ENCODE measurements at places on chromosomes 1 and 21.
A peak's percentile ranks its signal among the peaks of the same experiment; 100 is the strongest.

- DNase-seq: no peak
Observed at GRCh38 chr1:21647431-21648351, 21.5 kb downstream of the RAP1GAP start.

GRCh38 chr1:17618558-17619247, 79.2 kb downstream of the ARHGEF10L start:
- no peak for DNase-seq

- no peak for DNase-seq
Observed at GRCh38 chr1:200351826-200352549, 57.8 kb downstream of the ZNF281 start.

- DNase-seq: no peak
Observed at GRCh38 chr1:23577056-23578004, 18.0 kb upstream of the ID3 start.

DNA sequence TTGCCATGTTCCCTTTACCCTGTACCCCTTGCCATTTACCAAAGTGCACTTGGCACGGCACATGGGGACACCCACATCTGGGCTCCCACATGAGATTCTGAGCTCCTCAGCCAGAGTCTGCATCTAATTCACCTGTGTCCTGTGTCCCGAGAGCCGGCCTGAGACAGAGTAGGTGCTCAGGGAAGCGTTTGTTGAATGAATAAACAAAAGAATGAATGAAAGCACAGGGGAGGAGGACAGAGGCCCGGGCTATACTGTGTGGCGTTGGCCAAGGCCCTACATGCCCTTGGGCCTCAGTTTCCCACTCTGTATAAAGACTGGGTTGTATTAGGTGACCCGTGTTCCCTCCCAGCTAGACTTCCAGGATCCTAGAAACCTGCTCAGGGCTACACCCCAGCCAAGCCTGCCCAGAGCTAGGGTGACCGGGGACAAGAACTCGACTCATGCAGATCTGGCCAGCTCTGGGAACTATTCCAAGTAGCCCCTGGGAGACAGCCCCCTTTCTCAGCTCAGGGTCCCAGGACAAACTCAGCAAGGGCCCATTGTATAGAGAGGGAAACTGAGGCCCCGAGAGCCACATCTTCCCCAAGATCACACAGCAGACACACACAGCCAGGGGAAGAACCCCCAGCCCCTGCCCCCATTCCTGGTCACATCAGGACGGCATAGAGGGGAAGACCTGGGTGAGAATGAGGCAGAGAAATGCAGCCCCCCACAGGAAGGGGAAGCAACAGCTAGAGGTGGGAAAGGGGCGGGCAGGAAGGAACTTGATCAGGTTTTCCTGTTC, 6.0 kb downstream of the EPHA2 start:
- DNase-seq: no peak

DNA sequence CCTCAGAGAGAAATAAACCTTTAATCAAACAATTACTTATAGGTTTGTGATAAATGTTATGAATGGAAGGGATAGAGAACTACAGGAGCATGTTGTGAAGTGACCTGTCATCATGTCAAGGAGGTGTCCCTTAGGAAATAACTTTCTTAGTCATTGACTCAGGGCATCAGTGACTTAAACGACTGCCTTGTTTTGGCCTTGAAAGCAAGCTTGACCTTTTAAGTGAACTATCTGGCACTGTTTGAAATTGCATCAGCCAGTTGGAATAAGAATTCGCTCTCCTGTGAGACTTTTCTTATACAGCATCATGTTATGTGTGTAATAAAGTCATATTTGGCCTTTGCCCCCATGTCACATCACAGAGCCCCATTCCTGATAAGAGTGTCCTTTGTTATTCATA, 30.9 kb downstream of the LRRC8B start:
- DNase-seq: no peak

GRCh38 chr21:28936036-28936435, 56.6 kb downstream of the LTN1 start:
- DNase-seq: no peak

GRCh38 chr1:230160957-230161771, 94.1 kb downstream of the GALNT2 start:
- DNase-seq: no peak

GRCh38 chr1:89637496-89637895, 4.6 kb downstream of the LRRC8C start:
- DNase-seq: no peak

- DNase-seq: no peak
Observed at GRCh38 chr1:29504709-29505410, 268.5 kb downstream of the PTPRU start.

DNA sequence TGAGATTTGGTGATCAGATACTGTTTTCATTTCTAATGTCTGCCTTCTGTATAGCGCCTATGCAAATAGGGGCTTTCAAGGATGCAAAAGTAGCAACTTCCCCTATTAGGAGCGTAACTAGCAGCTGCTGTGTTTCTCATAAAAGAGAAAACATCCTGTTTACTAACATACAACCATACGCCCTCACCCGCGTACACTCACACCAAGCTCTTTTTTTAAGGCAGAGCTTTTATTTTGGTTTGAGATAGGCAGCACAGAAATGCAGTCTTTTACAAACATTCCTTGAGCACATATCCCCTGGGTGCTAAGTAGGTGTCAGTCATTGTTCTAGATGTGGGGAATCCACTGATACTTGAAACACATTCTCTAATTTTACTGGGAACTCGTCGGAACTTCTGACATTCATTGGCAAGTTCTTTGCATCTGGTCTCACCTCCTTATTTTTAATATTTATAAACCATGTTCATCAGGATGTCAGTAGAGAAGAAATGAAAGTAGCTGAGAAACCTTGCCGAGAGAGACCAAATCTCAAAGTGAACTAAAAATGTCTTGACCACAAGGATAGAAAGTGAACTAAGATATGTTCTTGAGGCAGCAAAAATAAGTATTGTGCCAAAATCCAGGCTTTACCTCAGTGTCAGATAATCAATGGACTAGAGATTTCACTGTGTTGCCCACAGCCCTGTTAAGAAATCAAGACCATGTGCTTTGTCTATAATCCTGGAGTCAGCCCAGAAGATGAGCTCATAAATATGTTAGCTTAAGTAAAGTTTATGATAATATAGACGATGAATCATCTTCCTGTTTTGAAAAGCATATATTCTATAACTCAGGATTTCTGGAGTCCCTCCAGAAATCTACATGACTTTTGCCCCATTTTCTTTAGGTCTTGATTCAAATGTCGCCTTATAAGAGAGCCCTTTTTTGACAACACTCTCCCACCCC, 350.9 kb downstream of the ST6GALNAC3 start:
- no peak for DNase-seq

- DNase-seq: no peak
Observed at GRCh38 chr1:5651027-5651410, 341.2 kb downstream of the NPHP4 start.

GRCh38 chr1:226584164-226584563, 35.6 kb downstream of the STUM start:
- DNase-seq: no peak

DNA sequence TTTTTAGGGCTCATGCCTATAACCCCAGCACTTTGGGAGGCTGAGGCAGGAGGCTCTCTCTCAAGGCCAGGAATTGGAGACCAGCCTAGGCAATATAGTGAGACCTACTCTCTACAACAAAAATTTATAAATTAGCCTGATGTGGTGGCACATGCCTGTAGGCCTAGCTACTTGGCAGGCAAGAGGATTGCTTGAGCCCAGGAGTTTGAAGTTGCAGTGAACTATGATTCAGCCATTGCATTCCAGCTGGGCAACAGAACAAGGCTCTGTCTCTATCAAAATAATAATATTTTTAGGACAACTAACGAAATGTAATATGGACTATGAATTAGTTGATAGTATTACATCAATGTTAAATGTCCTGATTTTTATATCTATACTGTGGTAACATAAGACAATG, 68.8 kb upstream of the ARID1A start:
- DNase-seq: no peak

- no peak for DNase-seq
Observed at GRCh38 chr1:86887479-86888162, 26.3 kb downstream of the SELENOF start.

GRCh38 chr1:64527165-64527564, 57.2 kb downstream of the CACHD1 start:
- DNase-seq: no peak

- no peak for DNase-seq
Observed at GRCh38 chr1:231519166-231519565, 9.3 kb upstream of the TSNAX start.

GRCh38 chr1:46302641-46303037, 777 bp downstream of the LRRC41 start:
- no peak for DNase-seq

- no peak for DNase-seq
Observed at GRCh38 chr21:42629933-42630589, 23.4 kb upstream of the PDE9A start.

- peak; percentile 47 for DNase-seq
Observed at GRCh38 chr1:21651214-21652042, 17.7 kb downstream of the RAP1GAP start.

GRCh38 chr1:167158813-167159275, 61.8 kb upstream of the POU2F1 start:
- DNase-seq: no peak

- DNase-seq: no peak
Observed at GRCh38 chr1:67688526-67689219, 3.7 kb downstream of the GADD45A start.

- no peak for DNase-seq
Observed at GRCh38 chr1:95716097-95716496, 482.1 kb downstream of the RWDD3 start.

DNA sequence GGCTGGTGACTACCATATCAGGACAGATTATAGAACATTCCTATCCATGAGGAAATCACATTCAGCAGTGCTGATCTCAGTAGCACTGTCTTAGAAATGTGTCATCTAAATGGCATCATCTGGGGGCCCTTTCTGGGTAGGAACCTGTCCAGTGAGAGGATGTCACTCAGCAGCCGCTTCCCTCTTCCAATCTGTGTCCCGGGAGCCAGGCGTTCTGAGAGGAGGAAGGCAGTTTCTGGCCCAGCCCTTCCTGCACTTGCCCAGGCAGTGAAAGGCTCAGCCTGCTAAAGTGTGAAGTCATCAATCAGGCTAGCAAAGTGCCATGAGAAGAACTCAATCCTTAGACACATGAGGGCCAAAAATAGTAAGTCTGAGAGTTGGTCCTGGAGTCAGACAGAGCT, 25.6 kb downstream of the RAB4A start:
- DNase-seq: no peak

GRCh38 chr1:229287267-229287666, 16.4 kb downstream of the RAB4A start:
- no peak for DNase-seq

- no peak for DNase-seq
Observed at GRCh38 chr1:43754892-43755291, 47.6 kb downstream of the ST3GAL3 start.

DNA sequence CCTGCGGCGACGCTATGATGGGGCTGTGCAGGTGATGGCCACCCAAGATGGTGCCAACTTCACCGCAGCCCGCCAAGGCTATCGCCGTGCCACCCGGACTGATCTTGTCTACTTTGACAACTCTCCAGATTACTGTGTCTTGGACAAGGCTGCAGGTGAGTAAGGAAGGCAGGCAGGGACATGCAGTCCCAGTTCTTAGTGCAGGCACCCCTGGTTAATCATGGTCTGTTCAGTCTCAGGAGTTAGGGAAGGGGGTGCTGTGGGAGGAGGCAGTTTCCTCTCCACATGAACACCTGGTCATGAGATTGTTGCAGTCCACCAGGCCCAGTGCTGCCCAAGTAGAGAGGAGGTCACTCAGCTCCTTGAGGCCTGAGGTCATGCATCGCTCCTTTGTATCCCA, 8.5 kb downstream of the WNT2B start:
- no peak for DNase-seq

- DNase-seq: no peak
Observed at GRCh38 chr21:25615880-25616279, 8.6 kb upstream of the MRPL39 start.

GRCh38 chr1:32899586-32900296, 1.4 kb downstream of the TMEM54 start:
- no peak for DNase-seq

- DNase-seq: no peak
Observed at GRCh38 chr1:185351734-185352466, 34.9 kb upstream of the IVNS1ABP start.

DNA sequence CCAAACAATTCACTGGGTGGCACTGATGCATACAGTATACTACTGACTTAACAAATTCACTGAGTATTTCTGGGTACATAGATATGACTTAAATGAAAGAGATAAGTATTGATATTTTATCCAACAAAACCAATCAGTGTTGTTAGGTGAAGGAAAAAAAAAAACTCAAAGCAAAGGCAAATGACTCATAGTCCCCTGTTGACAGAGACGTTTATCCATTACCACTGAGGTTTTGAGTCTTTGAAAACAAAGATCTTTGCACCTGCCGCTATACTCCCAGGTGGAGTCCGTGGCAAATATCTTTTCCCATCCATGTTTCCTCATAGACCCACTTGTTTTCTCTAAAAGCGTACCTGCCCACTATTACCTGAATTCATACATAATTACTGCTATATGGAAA, 18.4 kb downstream of the DYNLT5 start:
- DNase-seq: no peak

DNA sequence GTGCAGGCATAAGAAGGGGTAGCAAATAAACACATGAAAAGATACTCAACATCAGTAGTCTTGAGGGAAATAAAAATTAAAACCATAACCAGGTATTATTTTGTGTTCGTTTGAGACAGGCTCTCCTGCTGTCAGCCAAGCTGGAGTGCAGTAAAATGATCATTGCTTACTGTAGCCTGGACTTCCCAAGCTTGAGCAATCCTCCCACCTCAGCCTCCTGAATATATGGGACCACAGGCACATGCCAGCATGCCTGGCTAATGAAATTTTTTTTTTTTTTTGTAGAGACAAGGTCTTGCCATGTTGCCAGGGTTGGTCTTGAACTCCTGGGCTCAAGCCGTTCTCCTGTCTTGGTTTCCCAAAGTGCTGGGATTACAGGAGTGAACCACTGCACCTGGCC, 108.0 kb downstream of the DNM3 start:
- DNase-seq: no peak

- DNase-seq: no peak
Observed at GRCh38 chr1:68199603-68200002, 32.7 kb downstream of the WLS start.

DNA sequence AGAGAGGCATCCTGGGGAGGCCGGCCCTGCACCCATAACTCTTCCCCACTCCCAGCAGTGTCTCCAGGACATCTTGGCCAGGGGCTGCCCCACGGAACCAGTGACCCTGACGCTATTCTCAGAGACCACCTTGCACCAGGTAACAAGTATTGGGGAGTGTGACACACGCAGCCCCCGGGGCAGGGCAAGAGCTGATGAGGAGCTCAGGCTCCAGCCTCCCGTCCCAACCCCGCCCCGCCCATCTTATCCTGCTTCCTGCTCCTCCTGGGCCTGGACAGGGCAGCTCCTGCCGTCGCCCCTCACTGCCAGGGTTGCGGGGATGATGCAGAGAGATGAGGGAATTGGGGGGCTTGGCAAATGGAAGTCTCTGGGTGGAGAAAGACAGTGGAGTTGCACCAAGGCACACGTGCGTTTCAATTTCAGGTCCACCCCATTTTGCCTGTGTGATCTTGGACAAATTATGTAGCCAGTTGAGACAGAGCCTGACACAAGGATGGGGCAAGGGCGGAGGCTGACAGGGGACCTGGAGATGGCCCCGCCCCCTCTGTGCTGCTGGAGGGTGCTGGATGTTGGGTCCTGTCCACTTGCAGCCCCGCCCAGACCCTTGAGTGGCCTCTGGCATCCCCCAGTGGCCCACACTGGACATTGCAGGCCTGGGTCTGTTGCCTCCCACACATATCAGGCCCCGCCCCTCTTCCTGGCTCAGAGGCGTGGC, 10.7 kb downstream of the CLCNKA start:
- DNase-seq: peak; percentile 91
